ENCODE measurements at places on chromosomes 7 and 10.

DNA sequence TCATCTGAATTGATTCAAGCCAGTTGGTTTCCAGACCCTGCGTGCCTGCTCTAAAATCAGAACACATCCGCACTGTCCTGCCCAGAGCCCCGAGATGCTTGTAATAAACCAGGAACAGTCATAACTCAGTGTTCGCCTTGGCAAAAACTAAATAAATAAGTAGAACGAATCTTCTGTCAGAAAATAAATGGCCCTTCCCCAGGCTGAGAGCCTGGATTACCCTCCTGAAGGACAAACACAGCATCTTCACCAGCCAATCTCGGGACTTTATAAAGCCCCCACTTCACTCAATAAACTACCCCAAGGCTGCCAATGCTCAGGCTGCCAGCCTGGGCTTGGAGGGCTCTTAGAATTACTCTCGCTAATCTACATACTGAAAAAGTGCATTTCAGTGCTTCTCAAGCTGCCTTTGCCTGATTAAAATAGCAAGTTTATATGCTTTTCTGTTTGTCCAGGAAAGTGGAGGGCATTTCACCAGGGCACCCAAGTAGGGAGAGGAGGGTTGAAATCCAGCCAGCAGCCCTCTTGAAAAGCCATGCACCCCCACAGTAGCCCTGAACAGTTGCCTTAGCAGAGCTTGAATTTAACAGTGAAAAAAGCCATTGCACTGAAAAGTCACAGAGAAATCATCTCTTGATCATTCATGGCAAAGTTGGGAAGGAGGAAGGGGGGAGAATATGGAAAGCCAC, 136.6 kb downstream of the CALN1 start:
- DNase-seq = no peak

GRCh38 chr7:55486192-55486590, 86.1 kb downstream of the VOPP1 start:
- DNase-seq = no peak

DNA sequence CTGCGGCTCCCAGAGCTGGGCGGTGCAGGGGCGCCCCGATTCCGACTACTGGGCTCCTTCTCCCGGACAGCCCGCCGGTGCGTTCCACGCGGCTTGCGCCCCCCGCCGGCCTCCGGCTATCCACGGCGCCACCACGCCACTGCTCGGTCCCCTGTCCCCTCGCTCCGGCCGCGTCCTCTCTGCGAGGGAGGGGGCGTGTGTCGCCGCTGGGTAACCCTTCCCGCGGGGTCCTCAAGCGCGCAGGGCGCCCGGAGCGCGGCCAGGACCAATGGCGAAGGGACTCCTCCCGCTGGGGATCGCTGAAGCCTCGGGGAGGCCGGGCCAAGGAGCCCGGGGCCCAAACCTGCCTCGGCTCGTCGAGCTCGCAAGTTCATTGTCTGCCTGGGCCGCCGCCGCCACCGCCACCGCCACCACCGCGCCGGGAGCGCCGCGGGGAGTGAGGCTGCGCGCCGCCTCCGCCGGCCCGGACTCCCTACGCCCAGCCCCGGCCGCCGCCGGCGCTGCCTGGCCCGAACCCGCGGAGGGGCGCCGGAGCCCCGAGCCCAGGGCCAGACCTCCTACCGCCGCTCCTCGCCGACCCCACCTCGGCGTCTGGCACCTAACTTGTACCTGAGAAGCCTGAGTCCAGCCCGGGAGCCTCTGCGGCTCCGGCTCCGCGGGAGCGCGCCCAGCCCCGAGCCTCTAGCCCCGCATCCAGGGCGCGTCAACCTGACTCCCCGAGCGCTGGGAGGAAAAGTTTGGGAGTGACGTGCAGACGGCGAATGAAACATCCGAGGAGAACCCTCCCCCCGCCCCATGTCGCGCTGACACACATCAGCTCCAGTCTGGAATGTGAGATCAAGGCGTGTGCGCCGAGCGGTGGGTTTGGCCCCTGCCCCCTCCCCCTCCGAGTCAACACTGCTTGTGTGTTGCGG, at the start of gene CHST15:
Gene CHST15 (minus strand): TSS at position 739 of the 914 bp plus-strand sequence. CDS start 47,386 bp downstream, outside the sequence.
- no peak for DNase-seq

DNA sequence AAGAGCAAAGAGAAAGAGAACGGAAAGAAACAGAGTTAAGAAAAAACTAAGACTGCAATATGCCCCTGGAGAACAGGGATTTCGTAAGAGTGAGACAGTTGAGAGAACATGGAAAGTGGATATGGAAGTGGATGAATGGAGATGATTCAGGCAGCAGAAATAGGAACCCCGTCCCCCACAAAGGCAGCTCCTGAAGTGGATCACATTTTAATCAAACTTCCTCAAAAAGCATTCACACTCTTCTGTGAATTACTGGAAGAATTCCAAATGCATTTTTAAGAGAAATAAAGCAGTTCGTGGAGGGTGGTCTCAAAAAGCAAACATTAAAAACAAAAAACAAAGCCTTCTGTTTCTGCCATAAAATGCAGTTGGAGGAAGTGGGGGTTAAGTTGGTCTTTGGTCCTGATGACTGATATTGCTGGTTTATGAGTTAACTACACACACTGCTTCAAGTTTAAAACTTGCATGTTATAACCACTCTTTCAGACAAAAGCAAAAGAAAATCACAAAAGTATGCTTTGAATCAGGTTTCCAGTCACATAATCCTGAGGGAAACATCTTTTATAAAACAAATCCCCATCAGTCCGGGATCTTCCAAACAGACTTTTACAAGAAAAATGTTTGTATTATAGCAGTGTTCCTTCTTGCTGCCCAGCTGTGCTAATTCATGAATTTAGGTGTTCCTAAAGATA, 214.3 kb downstream of the FANK1 start:
- DNase-seq = no peak

- no peak for DNase-seq
Measured at GRCh38 chr10:60430017-60430416, 40.3 kb upstream of the ANK3 start.

GRCh38 chr7:3914051-3914775, 613.2 kb downstream of the SDK1 start:
- no peak for DNase-seq

GRCh38 chr10:13823709-13824405, 237.1 kb downstream of the PRPF18 start:
- no peak for DNase-seq

- DNase-seq = no peak
Measured at GRCh38 chr7:91824201-91824600, 56.3 kb downstream of the MTERF1 start.

GRCh38 chr10:21265622-21266021, 259.9 kb downstream of the SKIDA1 start:
- DNase-seq = no peak

GRCh38 chr10:287814-288213, 152.6 kb downstream of the ZMYND11 start:
- no peak for DNase-seq

GRCh38 chr10:3395458-3395861, 222.9 kb upstream of the PITRM1 start:
- DNase-seq = no peak

DNA sequence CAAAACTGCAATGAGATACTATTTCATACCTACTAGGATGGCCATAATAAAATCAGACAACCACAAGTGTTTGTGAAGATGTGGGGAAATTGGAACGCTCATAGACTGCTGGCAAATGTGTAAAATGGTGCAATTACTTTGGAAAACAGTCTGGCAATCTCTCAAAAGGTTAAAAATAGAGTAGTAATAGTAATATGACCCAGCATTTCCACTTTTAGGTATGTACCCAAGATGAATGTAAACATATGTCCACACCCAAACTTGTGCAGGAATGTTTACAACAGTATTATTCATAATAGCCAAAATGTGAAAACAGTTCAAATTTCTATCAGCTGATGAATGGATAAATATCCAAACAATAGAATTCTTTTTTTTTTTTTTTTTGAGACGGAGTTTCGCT, 731.6 kb upstream of the ANKRD30A start:
- no peak for DNase-seq

DNA sequence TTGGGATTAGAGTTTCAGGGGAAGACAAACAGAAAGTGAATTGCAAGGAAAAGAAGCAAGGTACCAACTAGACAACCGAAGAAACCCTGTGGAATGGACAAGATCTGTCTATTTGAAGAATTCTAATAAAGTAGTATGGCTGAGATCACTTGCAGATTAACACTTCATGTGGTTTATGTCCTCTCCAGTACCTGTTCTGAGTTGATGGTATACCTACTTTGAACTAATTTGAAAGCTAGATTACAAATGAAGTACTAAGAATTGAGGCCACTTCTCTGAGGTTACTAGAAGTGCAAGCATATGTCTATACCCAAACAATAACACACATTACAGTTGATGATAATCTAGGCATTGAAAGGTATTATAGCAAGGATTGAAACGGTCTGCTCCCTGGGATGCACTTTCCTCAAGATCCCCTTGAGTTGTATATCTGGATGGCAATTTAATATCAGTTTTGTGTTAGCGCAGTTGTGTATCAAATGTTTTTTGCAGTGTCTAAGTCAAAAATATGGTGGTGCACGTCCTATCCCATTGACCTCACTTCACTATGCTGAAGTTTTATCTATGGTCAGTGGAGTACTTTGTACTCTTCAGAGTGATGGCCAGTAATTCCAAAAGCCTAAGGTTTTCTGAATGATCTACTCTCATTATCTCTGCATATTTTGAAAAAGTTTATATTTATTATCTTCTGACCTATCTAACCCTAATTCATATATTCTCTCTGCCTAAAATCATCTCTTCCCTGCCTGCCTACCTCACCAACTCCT, 25.9 kb downstream of the ZNF277 start:
- no peak for DNase-seq

DNA sequence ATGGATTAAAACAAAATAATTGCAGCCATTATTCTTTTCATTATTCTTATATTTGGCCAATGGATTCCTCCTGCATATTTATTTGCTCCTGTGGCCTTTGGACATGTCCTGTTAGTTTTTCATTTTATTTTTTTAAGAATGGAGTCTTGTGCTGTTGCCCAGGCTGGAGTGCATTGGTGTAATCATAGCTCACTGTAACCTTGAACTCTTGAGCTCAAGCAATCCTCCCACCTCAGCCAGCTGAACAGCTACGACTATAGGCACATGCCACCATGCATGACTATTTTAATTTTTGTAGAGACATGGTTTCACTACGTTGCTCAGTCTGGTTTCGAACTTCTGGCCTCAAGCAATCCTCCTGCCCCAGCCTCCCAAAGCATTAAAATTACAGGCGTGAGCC, 42.7 kb upstream of the SRI start:
- DNase-seq = no peak

DNA sequence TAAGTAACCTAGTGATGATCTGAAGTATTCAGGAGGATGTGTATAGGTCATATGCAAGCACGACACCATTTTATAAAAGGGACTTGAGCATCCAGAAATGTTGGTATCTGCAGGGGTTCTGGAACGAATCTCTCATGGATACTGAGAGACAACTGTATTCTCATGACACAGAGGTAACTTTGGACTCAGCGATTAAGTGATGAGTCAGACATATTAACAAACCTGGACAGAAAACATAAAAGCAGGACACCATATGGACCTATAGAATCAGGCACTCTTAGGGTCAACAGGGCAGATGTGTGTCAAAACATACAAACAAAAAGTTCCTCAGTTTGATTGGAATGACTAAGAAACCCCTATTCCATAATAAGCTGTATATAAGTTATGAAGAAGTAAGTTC, 248.1 kb downstream of the ANKRD7 start:
- DNase-seq = no peak

DNA sequence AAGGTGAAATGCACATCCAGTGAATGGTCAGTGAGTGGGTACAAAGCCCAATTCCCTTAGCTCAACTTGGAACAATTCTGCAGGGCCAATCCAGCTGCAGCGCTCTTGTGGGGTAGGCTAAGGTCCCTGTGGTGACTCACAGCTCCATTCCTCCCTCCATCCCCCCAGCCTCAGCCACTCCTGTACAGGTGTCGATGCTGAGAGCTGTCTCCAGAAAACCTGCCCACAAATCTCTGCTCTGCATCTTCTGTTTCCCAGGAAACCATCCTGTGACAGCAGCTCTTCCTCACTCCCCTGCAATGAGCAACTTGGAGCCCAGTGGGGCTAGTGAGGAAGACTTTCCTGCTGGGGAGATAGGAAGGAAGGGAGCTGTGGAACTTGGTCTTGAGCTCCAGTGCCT, 244.7 kb upstream of the GPR26 start:
- DNase-seq = no peak

GRCh38 chr7:106827626-106828025, 37.5 kb upstream of the PIK3CG start:
- no peak for DNase-seq

DNA sequence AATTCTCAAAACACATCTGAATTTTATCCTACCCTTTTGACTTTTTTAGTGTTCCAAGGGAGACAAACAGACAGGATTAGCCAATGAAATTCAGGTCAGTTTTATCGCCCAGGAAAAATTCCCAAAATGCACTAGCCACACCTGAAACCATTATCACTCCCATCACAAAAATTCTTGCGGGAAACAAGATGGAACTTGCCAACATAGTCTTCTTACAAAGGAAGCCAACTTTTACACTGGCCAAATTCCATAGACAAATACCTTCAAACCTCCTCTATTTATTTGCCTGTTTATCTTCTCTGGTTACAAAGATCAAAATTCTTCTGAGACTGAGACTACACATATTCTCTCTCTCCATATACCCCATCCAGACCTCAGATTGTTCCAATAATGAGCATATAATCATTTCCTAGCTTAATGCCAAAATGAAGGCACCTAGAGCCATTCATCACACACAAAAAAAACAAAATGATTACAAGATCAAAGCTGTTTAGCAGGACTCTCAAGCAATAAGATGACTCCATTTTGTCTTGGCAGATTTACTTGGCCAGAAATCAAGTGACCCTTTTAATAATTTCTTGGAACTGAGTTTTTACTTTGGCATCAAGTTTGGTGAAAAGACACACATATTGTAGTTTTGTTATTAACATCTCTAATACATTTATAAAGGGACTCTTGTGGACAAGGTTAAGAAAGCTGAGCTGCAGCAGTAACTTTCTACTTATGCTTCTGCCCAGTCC, 30.2 kb downstream of the MET start:
- DNase-seq = no peak

- DNase-seq = no peak
Measured at GRCh38 chr7:68678196-68678595, 920.1 kb upstream of the AUTS2 start.

DNA sequence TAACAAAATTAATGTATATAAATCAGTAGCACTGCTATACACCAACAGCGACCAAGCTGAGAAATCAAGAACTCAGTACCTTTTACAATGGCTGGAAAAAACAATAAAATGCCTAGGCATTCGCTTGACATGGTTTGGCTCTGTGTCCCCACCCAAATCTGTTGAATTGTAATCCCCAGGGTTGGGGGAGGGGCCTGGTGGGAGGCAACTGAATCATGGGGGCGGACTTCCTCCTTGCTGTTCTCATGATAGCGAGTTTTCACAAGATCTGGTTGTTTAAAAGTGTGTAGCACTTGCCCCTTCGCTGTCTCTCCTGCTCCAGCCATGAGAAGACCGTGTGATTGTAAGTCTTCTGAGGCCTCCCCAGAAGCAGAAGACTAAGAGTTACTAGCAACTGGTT, 8.6 kb downstream of the ZNF786 start:
- no peak for DNase-seq

DNA sequence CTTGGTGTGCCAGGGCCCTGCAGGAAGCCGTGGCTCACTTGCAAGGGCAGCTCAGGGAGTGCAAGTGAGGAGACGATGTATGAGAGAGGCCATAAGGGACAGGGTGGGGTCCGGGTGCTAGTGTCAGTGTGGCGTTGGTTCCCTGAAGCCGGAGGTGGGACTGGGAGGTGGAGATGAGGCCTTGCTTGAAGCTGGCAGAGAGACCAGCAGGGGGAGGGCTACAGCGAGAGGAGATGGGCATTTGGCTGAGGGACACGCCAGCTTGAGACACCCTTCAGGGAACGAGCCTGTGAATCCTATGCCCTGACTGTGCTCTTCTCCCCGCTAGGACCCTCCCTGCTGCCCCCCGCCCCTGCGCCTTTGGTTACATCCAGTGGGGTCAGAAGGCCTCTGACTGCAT, 529.1 kb downstream of the TCERG1L start:
- no peak for DNase-seq

Data from esophagus squamous epithelium (tissue), 5 donors.